NCI-H446 (cell line): ENCODE measurements at places on chromosomes 5 and 9.

DNA sequence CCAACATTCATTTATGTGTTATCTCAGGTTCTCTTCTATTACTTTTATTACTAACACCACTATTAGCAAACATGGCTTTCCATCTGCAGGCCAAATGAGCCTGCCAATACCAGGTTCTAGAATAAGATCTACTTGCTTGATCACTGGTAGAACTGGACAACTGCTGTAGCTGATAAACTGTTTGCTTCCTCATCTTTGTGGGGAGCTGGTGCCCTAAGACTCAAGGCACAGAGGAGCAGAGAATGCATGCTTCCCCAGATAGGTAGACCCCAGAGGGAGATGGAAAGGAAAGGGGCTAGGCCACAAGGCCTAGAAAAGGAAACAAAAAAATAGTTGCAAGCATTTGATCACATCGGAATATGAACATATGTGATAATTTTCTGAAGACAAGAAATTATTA lies 30.7 kb upstream of the AUH start:
- DNase-seq: no peak

GRCh38 chr5:55933377-55934114 lies 61.2 kb downstream of the IL6ST start:
- DNase-seq: no peak

DNA sequence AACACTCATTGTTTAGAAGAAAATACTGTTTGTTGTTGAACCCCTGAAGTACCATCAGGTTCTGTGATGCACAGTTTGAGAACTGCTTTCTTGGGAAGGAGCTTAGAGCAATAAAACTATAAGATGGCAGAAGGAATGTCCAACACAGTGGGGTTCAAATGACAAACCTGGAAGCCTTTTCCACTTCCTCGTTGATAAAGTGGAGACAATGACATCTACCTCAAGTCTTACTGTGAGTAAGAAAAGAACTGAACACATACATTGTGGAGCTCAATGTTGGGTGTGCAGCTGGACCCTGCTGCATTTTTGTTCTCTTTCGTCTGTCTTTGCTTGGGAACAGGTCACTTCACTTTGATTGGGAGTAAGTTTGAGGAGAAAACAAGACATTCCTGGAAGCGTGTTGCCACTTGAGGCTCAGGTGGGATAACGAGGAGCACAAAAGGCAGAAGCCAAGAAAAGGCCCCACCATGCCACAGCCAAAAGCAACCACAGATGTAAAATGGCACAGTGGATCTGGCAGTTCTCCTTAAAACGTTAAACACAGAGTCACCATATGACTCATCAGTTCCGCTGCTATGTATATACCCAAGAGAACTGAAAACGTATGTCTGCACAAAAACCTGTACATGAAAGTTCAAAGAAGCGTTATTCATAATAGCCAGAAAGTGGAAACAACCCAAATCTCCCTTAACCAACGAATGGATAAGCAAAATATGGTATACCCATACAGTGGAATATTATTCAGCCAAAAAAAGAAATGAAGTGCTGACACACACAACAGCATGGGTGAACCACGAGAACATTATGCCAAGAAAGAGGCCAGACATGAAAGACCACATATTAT lies 42.9 kb upstream of the SUB1 start:
- DNase-seq: no peak

DNA sequence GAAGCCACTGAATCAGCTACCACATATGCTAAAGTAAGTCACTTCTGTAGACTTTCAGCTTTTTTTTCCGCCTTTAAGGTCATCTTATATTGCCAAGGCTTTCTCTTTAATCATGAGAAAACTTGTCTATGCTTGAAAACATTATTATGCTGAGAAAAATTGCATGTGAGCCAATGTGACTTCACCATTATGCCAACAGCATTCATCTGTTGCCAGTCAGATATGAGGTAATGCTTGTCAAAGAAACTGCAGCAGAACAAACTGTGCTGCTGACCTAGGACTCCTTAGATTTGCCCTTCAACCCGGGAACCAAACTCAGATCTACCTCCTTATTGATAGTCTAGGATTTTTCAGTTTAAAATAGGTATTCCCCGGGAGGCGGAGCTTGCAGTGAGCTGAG lies 34.3 kb downstream of the SLC44A1 start:
- DNase-seq: peak; percentile 35

GRCh38 chr5:109936996-109937395 lies 247.3 kb downstream of the MAN2A1 start:
- no peak for DNase-seq

GRCh38 chr5:93890657-93891056 lies 149.3 kb upstream of the POU5F2 start:
- no peak for DNase-seq

- DNase-seq: no peak
Observed at GRCh38 chr9:37241340-37241739, 121.0 kb downstream of the ZCCHC7 start.

GRCh38 chr5:140267559-140268018 lies 35.3 kb downstream of the PFDN1 start:
- DNase-seq: no peak

- no peak for DNase-seq
Observed at GRCh38 chr9:82539146-82539545, 523.8 kb downstream of the RASEF start.

- no peak for DNase-seq
Observed at GRCh38 chr9:98870782-98871557, 63.5 kb downstream of the GALNT12 start.

DNA sequence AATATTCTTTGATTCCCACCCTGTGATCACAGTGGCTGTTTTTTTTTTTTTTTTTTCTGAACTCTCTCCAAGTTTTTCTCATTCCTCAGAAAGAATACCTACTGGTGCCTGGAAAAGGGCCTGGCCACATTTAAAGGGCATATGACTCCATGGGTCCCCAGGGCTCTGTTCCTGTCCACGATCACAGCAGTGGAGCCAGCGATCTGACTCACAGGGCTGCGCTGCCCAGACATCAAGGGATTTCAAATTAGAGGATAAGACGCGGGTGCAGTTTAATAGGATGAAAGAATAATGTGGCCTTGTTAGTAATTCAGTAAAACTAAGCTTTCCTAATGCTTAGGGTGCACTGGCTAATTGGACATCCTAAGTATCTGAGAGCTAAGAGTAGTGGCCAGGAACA lies 175.1 kb upstream of the MSX2 start:
- no peak for DNase-seq

GRCh38 chr9:115596746-115597080 lies 478.8 kb upstream of the TNC start:
- no peak for DNase-seq

- DNase-seq: no peak
Observed at GRCh38 chr5:169336242-169336641, 35.3 kb upstream of the SLIT3 start.
